Osteoblast (primary cell): ENCODE measurements at places on chromosomes 4 and X. TPM values are rescaled to one million over a fixed set of nuclear protein-coding genes. Genes with fewer than 3 reads are reported as not detected.

DNA sequence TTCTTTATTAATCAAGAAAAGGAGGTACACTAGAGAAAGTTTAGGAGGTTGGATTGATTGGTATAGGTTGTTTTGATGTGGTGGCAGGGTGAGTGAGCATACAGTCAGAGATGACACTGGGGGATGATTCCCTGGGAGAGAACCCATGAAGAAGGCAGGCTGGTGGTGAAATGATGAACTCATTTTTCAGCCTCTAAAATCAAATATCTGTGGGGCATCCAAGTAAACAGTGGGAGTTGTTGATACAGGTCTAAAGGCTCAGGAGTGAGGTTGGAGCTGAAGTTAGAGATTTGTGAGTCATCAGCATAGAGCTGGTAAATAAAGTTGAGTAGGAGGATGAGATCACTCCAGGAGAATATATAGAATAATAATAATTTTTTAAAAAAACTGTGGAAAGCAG is 10.0 kb upstream of the AP1S2 start:
- H3K27ac ChIP-seq, result no peak overlapping the region
- H3K36me3 ChIP-seq, result no peaks in the 10 kb centered on the region
- DNase-seq, result no peak
- H3K4me3 ChIP-seq, result no peak overlapping the region

- H3K36me3 ChIP-seq, result no peaks in the 10 kb centered on the region
- no peaks in the 10 kb centered on the region for H3K4me1 ChIP-seq
- H3K4me3 ChIP-seq, result no peak overlapping the region
- H3K27me3 ChIP-seq, result no peaks in the 10 kb centered on the region
- no peak overlapping the region for H3K27ac ChIP-seq
- DNase-seq, result no peak
Measured at GRCh38 chr4:116839826-116840225, 245.6 kb downstream of the TRAM1L1 start.

DNA sequence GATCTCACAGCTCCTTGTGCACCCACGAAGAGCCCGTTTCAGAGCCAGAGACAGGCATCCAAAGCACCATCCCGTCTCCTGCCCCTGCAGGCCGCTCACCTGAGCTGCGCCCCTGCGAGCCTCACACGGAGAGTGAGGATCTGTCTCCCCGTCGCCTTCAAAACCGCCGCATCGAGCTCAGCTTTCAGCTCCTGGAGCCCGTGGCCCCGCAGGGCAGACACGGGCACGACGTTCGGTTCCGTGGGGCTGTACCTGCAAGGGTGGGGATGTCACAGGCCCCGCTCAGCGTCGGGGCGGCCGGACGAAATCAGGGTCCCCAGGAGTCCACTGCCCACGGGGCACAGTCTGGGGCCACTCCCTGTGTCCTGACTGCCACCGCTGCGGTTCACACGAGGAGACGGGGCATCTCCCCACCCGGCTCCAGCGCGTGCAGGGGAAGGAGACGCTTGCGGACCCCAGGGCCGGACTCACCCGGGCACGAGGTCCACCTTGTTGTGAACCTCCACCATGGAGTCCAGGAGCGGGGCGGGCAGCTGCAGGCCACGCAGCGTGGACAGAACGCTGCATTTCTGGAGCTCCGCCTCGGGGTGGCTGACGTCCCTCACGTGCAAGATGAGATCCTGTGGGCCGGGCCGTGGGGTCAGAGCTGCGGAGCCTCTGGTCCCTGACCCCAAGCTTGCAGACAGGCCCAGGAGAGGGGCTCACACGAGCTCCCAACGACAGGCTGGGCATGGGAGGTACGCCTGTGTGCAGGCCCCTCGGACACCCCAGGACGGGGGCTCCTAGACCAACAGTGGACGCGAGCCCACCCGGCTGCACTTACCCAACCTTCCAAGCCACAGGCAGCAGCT is 11.1 kb downstream of the GTPBP6 start:
- no peak overlapping the region for H3K4me3 ChIP-seq
- no peak overlapping the region for H3K27ac ChIP-seq
- H3K4me1 ChIP-seq, result no peaks in the 10 kb centered on the region

- H3K27ac ChIP-seq, result no peak overlapping the region
- no peaks in the 10 kb centered on the region for H3K36me3 ChIP-seq
- no peaks in the 10 kb centered on the region for H3K4me1 ChIP-seq
- no peak for DNase-seq
- H3K4me3 ChIP-seq, result no peak overlapping the region
- no peaks in the 10 kb centered on the region for H3K27me3 ChIP-seq
Measured at GRCh38 chr4:69518538-69519198, 23.0 kb upstream of the UGT2B4 start.

GRCh38 chr4:77151241-77151640 is 5.8 kb upstream of the CCNG2 start:
- H3K36me3 ChIP-seq, result no peaks in the 10 kb centered on the region
- DNase-seq, result no peak
- H3K27me3 ChIP-seq, result peaks cover 38% of the 10 kb centered on the region
- H3K4me3 ChIP-seq, result no peak overlapping the region

- H3K4me1 ChIP-seq, result peaks cover 8% of the 10 kb centered on the region
- H3K4me3 ChIP-seq, result peak within 1 kb of the TSS; percentile 73
- peak; percentile 95 for DNase-seq
- H3K27me3 ChIP-seq, result no peaks in the 10 kb centered on the region
- H3K27ac ChIP-seq, result peak within 1 kb of the TSS; percentile 49
- no peaks in the 10 kb centered on the region for H3K36me3 ChIP-seq
Measured at GRCh38 chrX:74421036-74421739, at the start of gene SLC16A2. Gene SLC16A2 (plus strand): TSS chrX:74421493. CDS start chrX:74421638, 145 bp downstream.

DNA sequence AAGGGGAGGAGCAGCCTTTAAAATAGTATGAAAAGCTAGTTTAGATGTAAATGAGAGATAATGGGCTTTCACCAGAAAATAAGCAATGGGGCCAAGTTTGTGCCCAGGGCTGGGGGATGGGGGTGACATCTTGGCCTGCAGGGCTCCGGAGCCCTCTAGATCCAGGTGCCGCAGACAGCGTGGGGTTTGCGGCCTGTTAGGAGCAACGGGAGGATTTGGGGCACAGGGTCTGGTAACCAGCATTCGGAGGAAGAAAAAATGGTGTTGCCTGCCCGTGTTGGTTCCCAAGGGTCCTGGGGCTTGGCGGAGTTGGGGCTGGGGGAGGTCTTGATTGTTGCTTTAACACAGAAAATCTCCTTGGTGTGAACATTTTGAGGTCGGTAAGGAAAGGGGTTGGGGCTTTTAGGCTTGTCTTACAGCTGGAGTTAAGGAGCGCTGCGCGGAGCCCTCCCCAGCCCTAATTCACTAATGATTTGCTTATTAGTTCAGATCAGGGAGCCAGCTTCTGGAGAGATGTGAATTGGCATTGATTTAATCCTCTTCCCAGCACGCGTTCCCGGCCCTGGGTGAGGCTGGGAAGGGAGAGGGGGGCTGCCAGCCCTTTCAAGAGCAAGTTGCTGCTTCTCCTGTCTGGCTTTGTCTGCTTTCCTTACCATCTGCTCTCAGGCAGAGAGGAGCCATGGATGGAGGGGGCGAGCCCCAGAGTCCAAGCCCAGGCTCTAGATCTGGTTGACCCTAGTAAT is 443.4 kb downstream of the BCOR start:
- H3K4me3 ChIP-seq, result no peak overlapping the region
- H3K36me3 ChIP-seq, result no peaks in the 10 kb centered on the region
- peaks cover 43% of the 10 kb centered on the region for H3K27me3 ChIP-seq
- H3K4me1 ChIP-seq, result no peaks in the 10 kb centered on the region
- no peak for DNase-seq

GRCh38 chrX:45229348-45229747 is 28.7 kb upstream of the DIPK2B start:
- peaks cover 11% of the 10 kb centered on the region for H3K27me3 ChIP-seq
- no peaks in the 10 kb centered on the region for H3K4me1 ChIP-seq
- no peak overlapping the region for H3K4me3 ChIP-seq
- H3K27ac ChIP-seq, result no peak overlapping the region

DNA sequence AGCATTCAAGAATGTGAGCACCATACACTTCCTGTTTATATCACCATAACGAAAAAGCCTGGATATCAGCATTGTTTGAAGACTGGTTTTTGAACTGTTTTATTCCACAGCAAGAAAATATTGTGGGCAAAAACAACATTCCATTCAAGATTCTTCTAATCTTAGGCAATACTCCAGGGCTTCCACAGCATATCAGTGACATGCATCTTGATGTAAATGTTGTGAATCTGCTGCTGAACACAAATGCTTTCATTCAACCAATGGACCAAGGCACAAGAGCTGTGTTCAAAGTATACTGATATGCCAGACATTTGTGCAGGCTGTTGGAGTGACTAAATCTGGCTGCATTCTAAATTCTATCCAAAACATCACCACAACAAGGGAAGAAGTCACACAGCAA is 260.1 kb upstream of the ETNPPL start:
- no peak overlapping the region for H3K27ac ChIP-seq
- no peak overlapping the region for H3K4me3 ChIP-seq
- H3K36me3 ChIP-seq, result no peaks in the 10 kb centered on the region

- H3K27me3 ChIP-seq, result no peaks in the 10 kb centered on the region
- no peak for DNase-seq
- no peaks in the 10 kb centered on the region for H3K36me3 ChIP-seq
- no peak overlapping the region for H3K27ac ChIP-seq
Measured at GRCh38 chr4:14400307-14400706, 602.0 kb upstream of the CPEB2 start.

PAGE5 gene
- total RNA-seq, result not detected in 2 replicates

SATL1 gene
- total RNA-seq, result not detected in 2 replicates

C4orf36 gene
- total RNA-seq, result 0.72 and 0.88 TPM in 2 replicates

FAM9B gene
- total RNA-seq, result not detected in 2 replicates

FAAH2 gene
- under 0.01 TPM in 1 of 2 replicates, not detected in the other for total RNA-seq
